ENCODE measurements at places on chromosomes 7 and 10.

GRCh38 chr10:43024942-43025700 is 51.7 kb upstream of the RET start:
- DNase-seq: no peak

- no peak for DNase-seq
Measured at GRCh38 chr10:126111516-126111915, 215.2 kb downstream of the FANK1 start.

GRCh38 chr10:94481410-94481809 is 64.2 kb upstream of the HELLS start:
- DNase-seq: no peak

DNA sequence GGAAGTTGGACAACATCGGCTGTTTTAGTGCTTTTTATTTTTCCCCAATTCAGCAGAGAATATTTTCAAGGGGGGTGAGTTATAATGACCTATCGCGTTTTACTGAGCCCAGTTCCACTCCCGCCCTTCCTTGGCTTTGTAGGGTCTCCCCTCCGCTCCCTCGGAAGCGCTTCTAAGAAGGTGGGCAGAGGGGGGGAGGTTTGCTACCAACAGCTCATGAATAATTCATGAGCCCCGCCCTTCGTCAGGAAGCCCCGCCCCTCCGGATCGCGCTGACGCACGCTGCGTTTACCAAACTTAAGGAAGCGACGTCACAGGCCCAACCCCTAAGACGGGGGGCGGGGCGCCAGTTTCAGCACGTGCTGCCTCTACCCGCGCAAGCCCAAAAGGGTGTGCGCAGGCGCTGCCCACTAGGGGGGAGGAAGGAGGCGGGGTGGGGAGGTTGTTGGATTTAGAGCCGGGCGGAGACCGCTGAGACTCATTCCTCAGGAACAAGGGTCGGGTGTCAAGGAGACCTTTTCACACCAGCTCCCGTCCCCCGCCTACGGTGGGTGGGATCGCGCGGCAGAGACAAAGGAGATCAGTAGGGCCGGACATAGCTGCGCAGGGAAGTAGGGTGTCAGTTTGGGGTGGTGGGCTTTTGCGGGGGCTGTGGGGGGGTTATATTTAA is 529 bp upstream of the MEPCE start:
- DNase-seq: peak; percentile 97

- DNase-seq: no peak
Measured at GRCh38 chr7:2612445-2613097, 19.2 kb upstream of the TTYH3 start.

DNA sequence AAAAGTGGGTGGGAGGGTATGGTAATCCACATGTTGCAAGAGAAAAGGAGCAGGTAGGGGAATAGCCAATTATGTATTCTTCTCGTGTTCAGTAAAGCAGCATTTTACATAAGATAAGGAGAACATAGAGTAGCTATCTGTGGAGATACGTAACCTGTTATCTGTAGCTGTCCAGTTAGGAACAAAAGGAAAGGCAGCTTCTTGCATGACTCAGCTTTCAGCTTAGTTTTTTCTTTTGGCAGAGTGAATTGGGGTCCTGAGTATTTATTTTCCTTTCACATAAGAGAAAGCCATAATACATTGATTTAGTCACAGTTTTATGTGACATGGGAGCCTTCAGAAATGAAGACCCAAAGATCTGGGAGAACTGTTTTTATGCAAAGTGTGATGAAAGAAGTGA is 116.7 kb upstream of the IMMP2L start:
- no peak for DNase-seq

DNA sequence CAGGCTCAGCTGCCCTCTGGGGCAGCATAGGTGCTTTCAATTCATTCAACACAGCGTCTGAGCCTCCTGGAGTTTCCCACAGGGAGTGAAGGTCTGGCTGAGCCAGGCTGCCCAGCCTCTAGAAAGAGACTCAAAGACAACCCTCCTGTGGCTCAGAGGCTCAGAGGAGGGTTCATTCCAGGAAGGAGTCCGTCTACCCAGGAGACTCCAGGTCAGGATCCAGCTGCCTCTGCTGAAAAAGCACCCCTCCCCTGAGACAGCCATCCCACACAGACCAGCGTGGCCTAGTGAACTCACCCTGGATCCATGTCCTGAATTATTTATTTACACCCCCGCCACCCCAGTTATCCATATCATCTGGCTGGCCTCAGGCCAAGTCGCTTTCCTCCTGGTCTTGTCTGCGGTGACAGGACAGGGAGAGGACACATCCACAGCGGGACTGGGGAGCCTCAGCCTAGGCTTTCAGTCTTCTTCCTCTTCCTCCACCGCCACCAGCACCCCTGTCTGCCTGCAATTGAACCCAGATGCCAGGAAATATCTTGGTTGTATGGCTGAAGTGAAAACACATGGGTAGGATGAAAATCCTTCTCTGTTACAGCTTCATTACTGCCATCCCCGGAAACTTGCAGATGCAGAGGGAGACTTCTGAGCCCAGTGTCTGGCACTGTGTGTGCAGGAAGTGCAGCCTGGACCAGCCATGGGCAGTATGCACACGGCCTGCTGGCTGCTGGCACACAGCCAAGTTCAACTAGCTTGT is 44.0 kb upstream of the COL13A1 start:
- no peak for DNase-seq

- no peak for DNase-seq
Measured at GRCh38 chr10:43610636-43611035, 4.4 kb downstream of the ZNF485 start.

DNA sequence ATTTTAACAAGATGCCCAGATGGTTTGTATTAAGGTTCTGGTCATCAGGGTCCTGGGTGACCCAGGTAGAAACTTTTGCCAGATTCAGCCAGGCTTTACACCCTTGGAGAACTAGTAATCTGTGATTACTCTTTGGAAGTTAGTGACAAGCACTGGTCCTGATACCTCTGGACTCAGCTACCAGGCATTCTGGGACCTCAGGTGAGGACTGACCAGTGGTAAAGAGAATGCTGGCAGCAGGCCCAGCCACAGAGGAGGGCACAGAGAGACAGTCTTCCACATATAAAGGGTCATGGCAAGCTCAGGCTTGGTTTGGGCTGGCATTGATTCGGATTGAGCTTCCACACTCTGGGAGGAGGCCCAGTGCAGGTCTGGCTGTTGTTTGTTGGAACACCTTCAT is 112.0 kb upstream of the CHST15 start:
- DNase-seq: no peak
